NCI-H526 (cell line): ENCODE measurements at places on chromosomes 7 and 10.
A peak's percentile ranks its signal among the peaks of the same experiment; 100 is the strongest.

DNA sequence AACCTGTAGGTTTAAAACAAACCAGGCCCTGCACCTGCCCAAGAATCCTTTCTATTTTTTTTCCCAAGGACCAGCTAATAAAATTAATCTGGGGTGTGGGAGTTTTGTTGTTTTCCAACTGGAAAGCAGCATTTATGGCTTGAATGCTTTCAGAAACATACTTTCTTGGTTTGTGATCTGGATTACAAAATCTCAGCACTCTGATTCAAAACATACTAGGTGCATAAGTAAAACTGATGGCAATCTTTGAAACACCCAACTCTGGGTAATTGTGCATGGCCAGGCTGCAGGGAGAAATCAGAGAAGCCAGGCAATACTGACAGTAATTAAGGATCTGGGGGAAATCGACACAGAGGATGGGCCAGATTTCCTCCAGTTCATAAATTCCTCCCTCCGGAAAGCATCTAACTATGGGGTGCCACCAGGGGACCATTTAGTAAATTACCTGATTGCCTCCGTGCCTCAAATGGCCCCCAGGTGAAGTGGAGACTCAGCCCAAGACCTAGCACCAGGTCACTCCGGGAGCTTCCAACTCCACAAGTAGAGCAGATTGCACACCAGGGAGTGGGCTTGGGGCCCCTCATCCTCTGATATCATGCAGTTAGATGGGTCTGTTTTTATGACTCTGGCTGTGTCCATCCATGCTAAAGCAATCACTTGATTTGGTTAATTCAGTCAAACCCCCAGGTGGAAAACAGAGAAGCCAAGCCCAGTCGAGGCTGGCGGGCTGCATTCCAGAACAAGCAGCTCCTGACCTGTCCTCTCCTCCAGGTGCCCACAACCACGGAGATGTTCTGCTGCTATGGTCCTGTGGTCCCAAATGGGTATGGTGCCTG lies 15.2 kb upstream of the C10orf53 start:
- no peak for DNase-seq

DNA sequence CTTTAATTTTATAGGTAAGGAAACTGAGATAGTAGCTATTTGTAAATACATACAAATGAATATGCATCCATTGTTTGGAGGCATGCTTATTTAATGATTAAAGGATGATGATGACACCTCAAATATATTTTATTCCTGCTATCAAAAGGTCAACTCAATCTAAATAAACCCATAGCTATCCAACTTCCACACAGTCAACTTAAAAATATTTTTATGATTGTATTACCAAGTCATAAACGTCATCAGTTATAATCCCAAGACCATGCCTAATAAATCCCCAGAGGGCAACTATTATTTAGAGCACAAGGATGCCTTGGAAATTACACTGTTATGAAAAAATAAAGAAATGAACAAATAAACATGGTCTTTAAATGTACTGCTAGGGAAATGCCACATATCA lies 102.1 kb downstream of the MPP7 start:
- DNase-seq, result no peak

DNA sequence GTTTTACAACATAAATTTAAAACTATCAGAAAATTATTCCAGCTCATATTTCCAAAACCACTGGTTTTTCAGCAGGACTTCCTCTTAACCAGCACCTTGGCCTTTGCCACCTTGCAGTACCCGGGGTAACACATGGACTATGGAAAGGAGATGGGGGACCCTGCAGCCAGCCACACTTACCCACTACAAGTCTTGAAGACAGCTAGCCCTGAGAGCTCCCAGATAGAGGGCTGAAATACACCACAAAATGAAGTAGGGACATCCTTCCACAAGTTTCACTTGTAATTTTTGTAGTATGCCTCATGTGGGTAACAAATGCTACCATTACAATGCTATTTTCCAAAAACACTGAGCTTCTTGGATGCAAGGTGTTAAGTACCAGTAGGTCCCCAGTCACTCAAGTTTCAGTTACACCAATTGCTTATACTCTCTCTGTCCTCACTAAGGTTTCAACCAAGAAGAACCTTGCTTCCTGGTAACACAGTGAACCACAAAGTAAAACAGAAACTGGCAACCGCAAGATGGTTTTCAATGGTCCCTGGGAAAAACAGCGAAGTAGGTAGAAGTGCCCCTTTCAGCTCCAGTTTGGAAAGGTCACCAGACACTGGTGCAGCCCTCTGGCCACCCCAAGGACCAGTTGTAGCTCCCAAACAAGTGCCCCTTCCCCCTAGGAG lies 110.9 kb downstream of the SGMS1 start:
- no peak for DNase-seq

DNA sequence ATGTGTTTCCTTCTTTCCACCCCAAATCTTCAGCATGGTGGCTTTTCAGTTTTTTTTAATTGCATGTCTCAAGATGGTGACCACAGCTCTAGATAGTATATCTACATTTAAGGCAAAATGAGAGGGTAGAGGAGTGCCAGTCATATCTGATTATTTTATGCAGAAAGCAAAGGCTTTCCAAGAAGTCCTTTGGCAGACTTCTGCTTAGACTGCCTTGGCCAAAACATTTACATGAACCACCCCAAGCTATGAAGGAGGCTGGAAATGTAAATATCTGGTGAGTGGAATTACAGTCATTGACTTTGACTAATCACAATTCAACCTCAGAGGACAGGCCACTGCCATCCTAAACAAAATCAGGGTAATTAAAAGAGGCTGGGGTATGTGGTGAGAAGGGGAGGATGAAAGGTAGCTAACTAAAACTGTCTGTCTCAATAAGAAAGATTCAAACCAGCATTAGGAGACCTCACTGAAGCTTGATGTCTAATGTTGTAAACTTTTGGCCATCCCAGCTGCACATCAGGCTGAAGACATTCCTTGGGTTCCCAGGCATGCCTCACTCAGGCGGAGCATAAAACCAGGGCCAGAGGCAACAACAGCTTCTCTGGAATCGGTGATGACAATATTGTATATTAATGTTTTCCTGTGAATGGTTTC lies 53.4 kb downstream of the PPP1R3C start:
- DNase-seq, result no peak

DNA sequence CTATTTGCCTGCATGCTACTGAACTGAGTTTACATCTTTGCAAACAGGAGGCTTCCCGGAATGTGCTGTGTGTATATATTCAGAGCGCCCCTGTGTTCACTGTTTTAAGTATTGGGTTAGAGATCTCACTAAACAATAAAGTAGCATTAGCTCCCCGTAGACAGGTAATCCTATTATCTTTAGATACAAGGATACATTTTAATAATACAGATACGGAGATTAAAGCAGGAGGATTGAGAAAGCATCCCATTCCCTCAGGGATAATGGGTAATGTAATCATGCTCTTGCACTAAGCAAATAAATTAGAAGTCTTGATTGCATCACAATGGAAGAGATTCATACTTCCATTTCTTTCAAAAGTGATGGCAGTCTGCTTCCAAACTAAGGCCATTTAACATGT lies 809.0 kb downstream of the NRG3 start:
- no peak for DNase-seq

DNA sequence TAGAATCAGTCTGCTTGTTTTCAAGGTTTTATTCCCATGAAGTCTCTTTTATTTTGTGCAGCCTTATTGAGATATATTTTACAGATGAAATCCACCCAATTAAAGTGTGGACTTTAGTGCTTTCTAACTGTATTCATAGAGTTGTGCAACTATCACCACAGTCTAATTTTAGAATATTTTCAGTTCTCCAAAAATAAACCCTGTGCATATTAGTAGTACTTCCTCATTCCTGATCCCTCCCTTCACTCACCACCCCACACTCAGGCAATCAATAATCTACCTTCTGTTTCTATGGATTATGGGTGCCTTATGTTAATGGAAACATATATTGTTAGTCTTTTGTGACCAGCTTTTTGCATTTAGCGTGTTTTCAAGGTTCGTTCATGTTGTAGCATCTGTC lies 185.7 kb upstream of the TMEM72 start:
- DNase-seq, result no peak

DNA sequence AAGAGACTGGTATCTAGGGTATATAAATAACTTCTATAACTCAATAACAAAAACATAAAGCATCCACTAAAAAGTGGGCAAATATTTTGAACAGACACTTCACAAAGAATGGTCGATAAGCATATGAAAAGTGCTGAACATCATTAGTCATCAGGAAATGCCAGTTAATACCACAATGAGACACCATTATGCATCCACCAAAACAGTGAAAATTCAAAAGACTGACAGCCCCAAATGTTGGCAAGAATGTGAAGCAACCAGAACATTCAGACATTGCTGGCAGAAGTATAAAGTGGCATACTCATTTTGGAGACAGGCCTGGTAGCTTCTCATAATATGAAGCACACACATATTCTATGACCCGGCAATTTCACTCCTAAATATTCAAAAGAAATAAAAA lies 26.5 kb upstream of the GSAP start:
- DNase-seq, result no peak

GRCh38 chr7:6546498-6547251 lies 4.6 kb downstream of the GRID2IP start:
- DNase-seq, result peak; percentile 55

- peak; percentile 16 for DNase-seq
Observed at GRCh38 chr7:134991469-134992339, 5.4 kb downstream of the AGBL3 start.

DNA sequence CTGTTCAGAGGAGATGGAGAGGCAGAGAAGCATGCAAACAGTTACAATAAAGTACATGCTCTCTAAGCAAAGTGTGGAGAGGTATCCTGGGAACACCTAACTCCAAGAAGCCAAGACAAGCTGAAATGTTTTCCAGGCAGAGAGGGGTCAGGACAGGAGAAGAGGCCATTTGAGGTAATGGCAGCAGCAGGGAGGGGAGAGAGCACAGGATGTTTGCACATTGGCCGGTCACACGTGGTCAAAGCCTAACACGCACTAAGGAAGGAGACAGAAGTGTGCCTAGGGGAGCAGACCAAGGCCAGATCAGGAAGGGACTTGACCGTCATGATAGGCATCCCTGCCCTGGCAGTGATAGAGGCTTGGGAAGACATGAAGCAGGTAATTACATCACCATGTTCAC lies 101.5 kb downstream of the CTTNBP2 start:
- no peak for DNase-seq

- DNase-seq, result peak; percentile 64
Observed at GRCh38 chr10:119784340-119785067, 58.7 kb downstream of the INPP5F start.

GRCh38 chr7:97118306-97118917 lies 914 bp downstream of the SDHAF3 start:
- peak; percentile 6 for DNase-seq

GRCh38 chr7:78164459-78164858 lies 365.9 kb downstream of the PHTF2 start:
- DNase-seq, result no peak

DNA sequence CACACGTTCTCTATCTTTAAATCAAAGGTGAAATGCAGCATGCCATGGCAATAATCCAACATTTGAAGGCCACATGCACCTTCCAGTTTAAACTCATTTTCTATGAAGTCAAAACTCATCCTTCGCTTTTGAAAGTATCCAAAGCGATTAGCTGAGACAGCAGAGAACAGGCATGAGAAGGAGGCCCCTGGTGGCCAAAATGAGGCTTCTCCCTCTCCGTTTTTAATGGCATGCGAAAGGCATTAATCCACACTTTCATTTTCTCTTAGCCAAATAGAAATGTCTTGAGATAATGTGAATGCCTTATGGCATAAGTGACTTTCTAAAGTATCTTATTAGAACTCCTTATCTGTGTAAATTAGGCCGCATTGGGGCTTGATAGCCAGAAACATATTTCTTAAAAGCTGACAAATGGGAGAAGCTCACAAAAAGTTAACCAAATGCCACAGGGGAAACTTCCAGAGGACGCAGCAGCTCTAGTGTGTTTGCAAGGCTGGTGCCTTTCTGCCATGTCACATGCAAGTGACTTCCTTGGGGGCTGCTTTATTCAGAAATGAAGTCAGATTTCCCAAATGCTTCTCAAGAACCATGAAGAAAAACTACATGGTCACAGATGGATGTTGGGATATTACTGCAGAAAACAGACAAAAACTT lies 1189.6 kb downstream of the SORCS1 start:
- DNase-seq, result peak; percentile 18

- peak; percentile 26 for DNase-seq
Observed at GRCh38 chr10:13039761-13040160, 38.2 kb upstream of the CCDC3 start.

- DNase-seq, result peak; percentile 5
Observed at GRCh38 chr7:74083928-74084721, 521 bp downstream of the LIMK1 start.

- DNase-seq, result no peak
Observed at GRCh38 chr10:59868696-59869593, 37.4 kb downstream of the CCDC6 start.

DNA sequence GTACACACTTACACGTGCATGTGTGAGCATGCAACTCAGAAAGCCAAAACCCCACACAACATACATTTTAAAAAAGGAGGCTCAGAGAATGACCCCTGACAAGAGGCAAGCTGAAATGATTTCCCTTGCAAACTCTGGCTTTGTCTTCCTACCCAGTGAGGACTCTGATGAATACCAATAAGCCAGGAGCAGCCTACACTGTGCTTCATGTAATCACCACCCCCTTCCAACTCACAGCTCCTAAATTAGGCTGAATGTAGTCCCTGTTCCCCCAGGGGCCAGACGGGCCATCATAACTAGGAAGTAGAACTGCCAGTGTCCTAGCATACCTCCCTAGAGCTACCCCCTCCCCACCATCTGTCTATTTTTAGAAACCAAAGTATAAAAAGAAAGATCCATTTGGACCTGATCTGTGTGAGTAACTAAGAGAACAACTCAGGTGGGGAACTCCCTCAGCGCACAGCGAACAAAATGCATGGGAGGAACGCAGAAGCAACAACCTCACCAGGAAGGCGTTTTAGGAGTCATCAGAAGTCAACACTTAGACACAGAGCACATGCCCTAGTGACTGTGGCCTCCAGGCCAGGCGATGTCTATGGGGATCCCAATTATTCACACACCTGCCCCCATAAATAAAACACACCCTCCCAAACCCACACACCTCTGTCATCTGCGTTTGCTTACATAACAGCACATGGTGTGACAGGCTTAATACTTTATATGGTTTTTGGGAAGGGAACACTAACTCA lies 1.9 kb downstream of the DGKI start:
- DNase-seq, result peak; percentile 86

GRCh38 chr7:37032258-37032601 lies 307.9 kb upstream of the AOAH start:
- no peak for DNase-seq

GRCh38 chr7:133230591-133231194 lies 22.2 kb upstream of the EXOC4 start:
- peak; percentile 79 for DNase-seq

DNA sequence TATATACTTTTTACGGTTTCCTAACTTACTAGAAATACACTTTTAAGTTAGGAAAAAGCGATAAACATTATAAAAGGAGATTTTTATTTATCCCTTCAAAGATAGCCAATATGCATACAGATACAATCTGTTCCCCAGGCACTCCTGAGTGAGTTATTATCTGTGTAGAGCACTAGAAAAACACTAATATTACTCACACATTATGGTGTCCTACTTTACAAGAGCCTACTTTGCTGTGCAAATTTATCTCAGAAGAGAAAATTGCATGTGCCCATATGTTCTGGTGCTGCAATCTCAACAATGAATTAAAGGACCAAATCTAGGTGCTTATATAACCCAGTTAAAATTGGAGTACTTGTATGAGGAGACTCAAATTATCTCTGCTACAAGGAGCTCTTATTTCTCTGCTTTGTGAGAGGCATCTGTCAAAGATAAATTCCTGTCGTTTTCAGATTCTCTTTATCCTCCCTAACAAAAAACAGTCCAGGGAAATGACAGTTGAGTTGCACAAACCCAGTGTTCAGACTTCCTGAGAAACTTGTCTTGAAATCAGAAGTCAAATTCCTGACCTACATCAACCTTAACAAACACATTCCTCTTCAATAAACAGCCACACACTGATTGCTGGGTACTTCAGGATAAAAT lies 28.9 kb downstream of the CPA1 start:
- no peak for DNase-seq
